ENCODE measurements at places on chromosomes 11 and 22.
A peak's percentile ranks its signal among the peaks of the same experiment; 100 is the strongest.

DNA sequence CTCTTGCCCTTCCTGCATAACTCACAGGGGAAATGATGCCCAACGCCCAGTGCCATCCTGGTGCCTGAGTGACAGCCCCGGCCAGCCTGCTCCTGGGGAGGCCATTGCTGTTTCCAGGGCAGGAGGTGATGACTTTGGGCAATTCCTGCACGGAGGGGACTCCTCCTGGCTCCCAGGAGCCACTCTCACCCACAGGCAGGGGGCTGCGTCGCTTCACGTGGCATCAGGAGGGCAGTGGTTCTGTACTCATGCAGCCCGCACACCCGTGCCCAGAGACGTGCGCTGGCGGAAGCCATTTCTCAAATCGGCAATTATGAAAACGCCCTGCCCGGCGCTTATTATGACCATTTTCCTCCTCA lies 272.3 kb downstream of the CTTN start:
- H3K4me1 ChIP-seq, result no peaks in the 10 kb centered on the region
- no peak overlapping the region for H3K27ac ChIP-seq
- H3K36me3 ChIP-seq, result no peaks in the 10 kb centered on the region

GRCh38 chr11:127859941-127860354 lies 727.4 kb downstream of the ETS1 start:
- H3K27ac ChIP-seq, result no peak overlapping the region
- H3K27me3 ChIP-seq, result no peaks in the 10 kb centered on the region

DNA sequence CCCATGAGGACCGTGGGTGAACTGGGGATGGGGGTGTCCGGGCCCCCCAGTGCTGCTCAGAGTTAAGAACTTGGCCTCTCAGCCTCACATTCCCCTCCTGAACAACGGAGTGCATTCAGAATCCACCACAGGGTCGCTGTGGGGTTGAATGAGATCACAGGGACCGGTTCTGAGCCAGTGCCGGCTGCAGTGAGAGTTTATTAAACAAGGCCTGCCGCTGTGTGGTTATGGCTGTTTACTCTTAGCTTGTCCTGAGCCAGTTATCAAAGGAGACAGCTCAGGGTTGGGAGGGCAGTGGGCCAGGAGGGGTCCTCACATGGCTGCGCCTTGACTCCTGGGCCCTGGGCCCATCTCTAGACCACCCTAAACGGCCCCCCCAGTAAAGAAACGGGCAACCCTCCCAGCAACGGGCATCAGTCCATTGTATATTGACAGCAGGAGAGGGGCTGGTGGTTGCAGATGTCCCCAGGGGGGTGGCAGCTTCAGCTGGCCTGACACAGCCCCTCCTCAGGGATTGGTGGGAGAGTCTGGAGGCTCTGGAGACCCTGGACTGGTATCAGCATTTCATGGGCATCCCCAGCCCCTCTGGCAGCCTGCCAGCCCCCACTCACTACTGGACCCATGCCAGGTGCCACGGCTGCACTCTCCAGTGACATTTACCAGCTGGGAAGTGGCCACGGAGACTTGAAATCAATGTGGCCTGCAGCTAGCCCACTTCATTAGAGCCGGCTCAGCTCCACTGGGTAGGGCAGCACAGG lies 15.1 kb upstream of the CABP7 start:
- H3K27me3 ChIP-seq, result peaks cover 5% of the 10 kb centered on the region
- H3K36me3 ChIP-seq, result no peaks in the 10 kb centered on the region

GRCh38 chr22:27344546-27344945 lies 457.0 kb downstream of the MN1 start:
- no peaks in the 10 kb centered on the region for H3K4me1 ChIP-seq
- no peak for DNase-seq
- H3K36me3 ChIP-seq, result no peaks in the 10 kb centered on the region
- H3K27ac ChIP-seq, result no peak overlapping the region

- H3K36me3 ChIP-seq, result no peaks in the 10 kb centered on the region
- DNase-seq, result no peak
- H3K27me3 ChIP-seq, result no peaks in the 10 kb centered on the region
- H3K4me3 ChIP-seq, result no peak overlapping the region
Observed at GRCh38 chr22:23089633-23090456, 19.5 kb downstream of the GNAZ start.

DNA sequence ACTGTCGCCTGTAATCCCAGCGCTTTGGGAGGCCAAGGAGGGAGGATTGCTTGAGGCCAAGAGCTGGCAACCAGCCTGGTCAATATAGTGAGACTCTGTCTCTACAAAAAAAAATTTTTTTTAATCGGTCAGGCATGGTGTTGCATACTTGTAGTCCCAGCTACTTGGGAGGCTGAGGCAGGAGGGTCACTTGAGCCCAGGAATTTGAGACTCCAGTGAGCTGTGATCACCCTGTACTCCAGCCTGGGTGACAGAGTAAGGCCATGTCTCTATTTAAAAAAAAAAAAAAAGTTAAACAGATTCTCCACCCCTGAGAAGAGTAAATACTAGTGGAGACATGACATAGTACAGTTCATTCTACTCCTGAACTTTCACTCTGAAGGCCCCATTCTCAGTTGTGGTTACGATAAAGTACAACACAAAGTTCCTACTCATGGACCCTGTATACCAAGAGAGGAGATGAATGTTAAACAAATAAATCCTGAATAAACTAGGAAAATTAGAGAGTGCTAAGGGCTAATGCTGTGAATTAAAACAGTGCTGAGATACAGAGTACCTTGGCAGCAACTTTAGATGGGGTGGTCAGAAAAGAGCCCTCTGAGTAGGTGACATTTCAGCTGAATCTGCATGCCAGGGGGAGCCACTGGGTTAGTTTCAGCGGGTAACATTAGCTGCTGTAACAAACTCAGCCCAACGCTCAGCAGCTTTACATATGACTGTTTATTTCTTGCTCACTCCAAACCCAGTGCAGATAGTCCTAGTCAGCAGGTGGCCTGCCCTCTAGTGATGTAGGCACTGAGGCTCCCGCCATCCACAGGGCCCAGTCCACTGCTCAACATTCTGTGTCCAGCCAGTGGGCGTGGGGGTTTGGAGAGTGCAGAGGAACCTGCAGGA lies 75.1 kb downstream of the DBX1 start:
- H3K4me1 ChIP-seq, result no peaks in the 10 kb centered on the region
- no peak for DNase-seq
- no peaks in the 10 kb centered on the region for H3K27me3 ChIP-seq
- peaks cover under 1% of the 10 kb centered on the region for H3K36me3 ChIP-seq
- no peak overlapping the region for H3K4me3 ChIP-seq

GRCh38 chr11:74037309-74037708 lies 28.4 kb upstream of the UCP3 start:
- no peaks in the 10 kb centered on the region for H3K4me1 ChIP-seq
- no peak for DNase-seq
- no peak overlapping the region for H3K27ac ChIP-seq

DNA sequence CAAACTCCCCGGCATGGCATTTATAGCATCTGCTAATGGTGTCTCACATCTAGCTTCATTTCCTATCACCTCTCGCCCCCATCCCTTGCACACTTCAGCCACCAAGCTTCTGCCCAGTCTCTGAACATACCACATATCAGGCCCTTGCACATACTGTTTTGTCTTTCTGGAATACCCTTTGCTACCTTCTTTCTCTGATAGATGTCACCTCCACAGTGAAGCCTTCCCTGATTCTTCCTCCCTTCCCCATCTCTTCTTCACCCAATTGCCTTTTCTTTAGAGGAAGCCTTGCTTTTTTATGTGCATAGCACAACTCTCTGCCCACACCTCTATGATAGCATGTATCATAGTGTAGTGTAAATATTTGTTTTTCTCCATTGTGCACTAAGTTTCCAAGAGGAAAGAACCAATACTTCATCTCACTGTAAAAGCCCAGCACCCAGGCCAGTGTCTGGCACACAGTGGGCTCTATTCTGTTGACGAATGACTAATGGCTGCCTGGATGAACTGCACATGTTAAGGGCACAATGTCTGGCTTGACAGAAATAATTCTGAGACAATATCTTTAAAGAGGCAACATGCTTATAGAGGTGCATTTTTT lies 27.8 kb downstream of the P4HA3 start:
- H3K27ac ChIP-seq, result no peak overlapping the region
- H3K27me3 ChIP-seq, result no peaks in the 10 kb centered on the region
- H3K4me3 ChIP-seq, result no peak overlapping the region
- H3K4me1 ChIP-seq, result no peaks in the 10 kb centered on the region
- H3K36me3 ChIP-seq, result no peaks in the 10 kb centered on the region

DNA sequence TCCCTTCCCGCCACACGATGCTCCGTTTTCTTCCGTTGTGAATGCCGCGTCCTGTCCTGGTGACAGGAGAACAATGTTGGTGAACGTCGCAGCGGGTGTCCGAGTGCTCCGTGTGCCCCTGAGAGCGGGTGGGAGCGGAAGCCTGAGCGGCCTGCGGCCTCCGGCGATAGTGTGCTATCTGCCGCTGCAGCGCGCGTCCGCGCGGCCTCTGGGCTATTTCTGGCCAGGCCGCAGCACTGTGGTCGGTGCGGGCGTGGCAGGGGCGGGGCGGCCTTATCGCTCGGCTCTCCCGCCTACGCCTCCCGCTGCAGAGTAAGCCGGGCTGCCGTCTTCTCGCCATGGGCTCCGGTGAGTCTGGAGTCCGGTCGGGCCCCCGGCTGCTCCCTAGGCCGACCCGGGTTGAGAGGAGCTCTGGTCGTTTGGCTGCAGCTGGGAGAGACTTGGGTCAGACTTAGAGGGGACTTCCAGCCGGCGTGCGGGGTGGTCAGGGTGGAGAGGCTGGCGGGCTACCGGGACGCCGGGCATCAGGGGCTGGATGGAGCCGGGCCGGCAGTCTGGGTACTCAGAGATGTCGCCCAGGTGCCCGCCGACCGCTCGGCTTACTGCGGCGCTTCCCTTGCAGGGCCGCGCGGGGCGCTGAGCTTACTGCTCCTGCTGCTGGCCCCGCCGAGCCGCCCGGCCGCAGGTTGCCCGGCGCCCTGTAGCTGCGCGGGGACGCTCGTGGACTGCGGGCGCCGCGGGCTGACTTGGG lies at the start of gene GP1BB:
GP1BB (plus strand) TSS at position 308 of the 751 bp plus-strand sequence; CDS start at position 339, 31 bp downstream.
- peaks cover 14% of the 10 kb centered on the region for H3K4me1 ChIP-seq
- H3K36me3 ChIP-seq, result no peaks in the 10 kb centered on the region
- no peak for DNase-seq
- no peaks in the 10 kb centered on the region for H3K27me3 ChIP-seq
- peak within 1 kb of the TSS; percentile 37 for H3K4me3 ChIP-seq
- H3K27ac ChIP-seq, result no peak within 1 kb of the TSS

Data from esophagus squamous epithelium (tissue), 5 donors.